ENCODE measurements at places on chromosomes 3 and 15. TPM values are rescaled to one million over a fixed set of nuclear protein-coding genes. Genes with fewer than 3 reads are reported as not detected.

Gene GOLGA8S
- total RNA-seq = 0.14 TPM

Gene LRRC49
- total RNA-seq = 5.7 TPM

Gene AGBL1
- total RNA-seq = not detected

Gene GUCA1C
- not detected for total RNA-seq

Gene WDR93
- 0.21 TPM for total RNA-seq

Gene CAPN3
- 0.22 TPM for total RNA-seq

Gene SI
- not detected for total RNA-seq

Gene TM4SF18
- total RNA-seq = 29.7 TPM

Gene IGDCC3
- 0.10 TPM for total RNA-seq

Gene CCDC54
- not detected for total RNA-seq

Gene CASR
- total RNA-seq = not detected

Gene C3orf20
- total RNA-seq = not detected

Gene SLC6A1
- not detected for total RNA-seq

Gene RBMS3
- total RNA-seq = 0.43 TPM

Gene ROPN1
- total RNA-seq = not detected

Gene COLQ
- 0.25 TPM for total RNA-seq

Gene GOLGA8M
- 0.07 TPM for total RNA-seq

Gene GOLGA8K
- total RNA-seq = 0.31 TPM

Gene CYP1A2
- total RNA-seq = not detected
